Kasumi-1 (cell line): ENCODE measurements at places on chromosomes 1 and 21.

GRCh38 chr1:213526306-213526705 is 461.5 kb upstream of the PROX1 start:
- DNase-seq, result no peak

DNA sequence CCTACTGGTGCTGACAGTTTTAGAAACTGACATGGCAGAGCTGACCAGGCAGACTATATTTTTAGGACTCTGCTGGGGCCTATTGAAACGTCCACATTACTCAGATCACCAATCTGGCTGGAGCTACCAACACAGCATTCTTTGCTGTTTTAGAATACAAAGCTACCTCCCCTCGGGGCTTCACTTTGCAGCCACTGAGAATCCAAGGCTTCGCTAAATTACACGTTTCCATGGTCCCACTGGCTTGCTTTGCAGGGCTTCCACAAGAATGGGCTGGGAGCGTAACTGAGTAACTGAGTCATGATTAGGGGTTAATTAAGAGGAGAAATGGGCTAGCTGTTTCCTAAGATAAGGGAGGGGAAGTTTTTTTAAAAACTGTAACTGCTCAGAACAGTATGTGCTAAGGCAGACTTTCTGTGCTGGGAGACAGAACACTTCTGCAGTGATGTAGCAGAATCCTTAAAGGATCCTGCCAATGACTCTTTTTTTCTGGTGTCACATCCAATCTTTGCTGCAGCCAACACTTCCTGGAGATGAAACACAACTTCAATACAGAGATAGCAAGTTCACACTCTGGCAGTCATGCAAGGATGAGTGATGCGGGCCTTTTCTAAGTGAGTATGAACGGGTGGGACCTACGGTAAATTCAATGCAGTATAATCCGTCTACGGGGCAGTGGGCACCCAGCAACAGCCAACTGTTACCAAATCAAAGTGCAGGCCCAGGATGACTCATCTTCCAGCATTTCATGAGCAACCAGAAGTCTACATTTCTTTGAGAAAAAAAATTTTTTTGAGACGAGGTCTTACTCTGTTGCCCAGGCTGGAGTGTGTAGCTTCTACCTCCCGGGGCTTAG is 21.5 kb downstream of the NDUFS5 start:
- DNase-seq, result no peak

- DNase-seq, result peak; percentile 35
Measured at GRCh38 chr21:39014747-39015146, 168.5 kb downstream of the PSMG1 start.

DNA sequence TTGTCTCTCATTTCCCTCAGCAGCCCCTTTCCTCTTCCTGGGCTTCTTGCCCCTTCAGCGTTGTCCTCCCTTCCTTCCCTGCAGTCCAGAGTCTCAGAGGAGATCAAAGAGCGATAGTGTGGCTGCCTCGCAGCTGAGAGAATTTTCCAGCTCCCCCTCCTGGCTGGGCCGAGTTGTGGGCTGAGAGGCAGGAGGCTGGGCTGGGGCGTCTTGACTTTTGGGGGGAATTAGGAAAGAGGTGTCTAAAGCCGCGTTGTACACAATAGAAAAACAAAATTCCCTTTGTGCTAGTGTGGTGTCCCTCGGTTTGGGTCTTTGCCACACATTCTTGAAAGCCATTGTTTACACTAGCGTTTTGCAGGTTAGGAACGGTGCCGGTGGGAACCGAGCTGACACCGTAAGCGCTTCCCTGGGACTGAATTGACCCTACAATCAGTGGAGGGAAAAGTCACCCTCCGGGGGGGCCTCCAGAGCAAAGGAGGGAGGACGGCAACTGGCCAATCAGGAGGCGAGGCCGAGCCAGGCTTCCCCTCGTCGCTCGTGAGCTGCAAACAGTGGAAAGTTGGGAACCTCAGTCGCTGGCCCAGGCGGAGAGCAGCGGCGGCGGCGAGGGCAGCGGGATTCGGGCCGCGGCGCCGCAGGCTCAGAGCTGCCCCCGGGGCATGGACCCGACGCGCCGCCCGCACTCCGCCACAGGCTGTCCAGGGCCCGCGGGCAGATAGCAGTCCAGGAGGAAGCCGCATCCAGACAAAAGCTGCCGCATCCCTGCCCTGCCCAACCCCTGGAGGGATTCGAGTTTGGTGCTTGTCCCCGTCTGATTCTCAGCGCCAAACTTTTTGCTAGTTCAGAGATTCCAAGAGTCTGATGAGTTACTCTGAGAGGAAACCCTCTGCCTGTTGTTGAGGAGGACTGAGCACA is at the start of gene HMCN1:
TSS of gene HMCN1 (plus strand) at position 574 of the 918 bp plus-strand sequence. CDS start 389 bp downstream, outside the sequence.
- DNase-seq, result peak; percentile 32

GRCh38 chr1:231049121-231049979 is 9.3 kb upstream of the FAM89A start:
- no peak for DNase-seq

DNA sequence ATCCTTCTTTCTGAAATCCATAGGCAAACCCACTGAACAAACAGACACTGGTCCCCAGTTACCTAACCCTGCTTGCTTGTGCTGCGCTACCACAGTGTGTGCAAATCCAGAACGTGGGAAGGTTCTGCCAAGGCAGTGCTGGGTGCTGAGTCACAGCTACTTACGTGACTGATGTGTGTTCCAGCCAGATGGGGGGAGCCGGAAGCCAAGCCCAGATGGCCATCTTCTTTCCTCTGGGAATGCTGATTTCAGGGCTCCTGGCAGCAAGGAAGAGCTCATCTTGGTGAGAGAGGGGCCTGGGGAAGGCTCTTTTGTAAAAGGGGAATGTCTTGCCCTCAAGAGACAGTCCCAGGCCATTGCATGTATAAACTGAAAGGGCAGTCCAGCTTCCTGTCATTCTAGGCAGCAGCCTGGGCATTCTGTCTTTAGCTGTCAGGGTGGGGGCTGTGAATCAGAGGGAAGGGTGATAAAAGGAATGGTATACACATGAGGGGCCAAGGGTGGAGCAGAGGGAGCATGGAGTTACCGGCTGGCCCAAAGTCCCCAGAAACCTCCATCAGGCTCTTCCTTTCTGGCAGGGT is 54.1 kb downstream of the CD46 start:
- no peak for DNase-seq

GRCh38 chr1:238658763-238659162 is 727.6 kb upstream of the CHRM3 start:
- DNase-seq, result no peak

DNA sequence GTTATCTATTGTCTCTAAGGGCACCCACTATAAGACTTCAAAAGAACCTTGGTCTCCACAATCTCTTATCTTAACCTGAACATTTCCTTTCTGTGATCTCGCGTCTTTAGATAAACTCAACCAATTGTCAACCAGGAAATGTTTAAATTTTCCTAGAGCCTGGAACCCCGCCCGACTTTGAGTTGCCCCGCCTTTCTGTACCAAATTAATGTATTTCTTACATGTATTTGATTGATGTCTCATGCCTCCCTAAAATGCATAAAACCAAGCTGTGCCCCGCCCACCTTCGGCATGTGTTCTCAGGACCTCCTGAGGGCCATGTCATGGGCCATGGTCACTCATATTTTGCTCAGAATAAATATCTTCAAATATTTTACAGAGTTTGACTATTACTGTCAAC is 5.9 kb upstream of the CXADR start:
- no peak for DNase-seq

- no peak for DNase-seq
Measured at GRCh38 chr1:87720561-87720960, 391.9 kb downstream of the LMO4 start.

DNA sequence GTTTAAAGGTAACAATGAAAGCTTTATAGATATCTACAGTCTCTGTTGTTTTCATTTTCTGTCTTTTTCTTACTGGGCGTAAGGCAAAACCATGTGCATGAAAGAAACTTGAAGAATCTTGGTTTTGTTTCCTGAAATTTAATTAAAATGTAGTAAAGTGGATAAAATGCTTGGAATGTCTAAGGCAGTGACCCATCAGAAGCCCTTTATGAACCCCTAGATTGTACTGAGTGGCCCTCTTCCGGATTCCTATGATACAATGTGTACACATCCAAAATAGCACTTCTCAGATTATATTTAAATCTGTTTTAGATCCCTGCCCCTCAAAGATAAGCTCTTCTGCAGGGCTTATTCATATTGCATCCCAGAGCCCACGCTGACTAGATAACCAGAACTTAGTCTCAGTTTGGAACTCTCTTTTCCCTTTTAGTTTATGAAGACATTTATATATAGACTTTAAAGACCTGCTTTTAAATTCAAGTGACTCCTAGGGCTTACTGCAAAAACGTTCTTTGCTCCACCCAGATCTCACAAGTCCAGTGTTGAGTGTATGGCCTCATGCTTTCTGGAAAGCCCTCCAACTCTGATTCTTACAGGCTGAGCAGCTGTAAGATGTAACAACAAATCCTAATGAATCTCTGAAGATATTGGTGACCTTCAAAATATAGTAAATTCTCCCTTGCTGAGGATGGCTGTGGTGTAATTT is 142.9 kb downstream of the LRRC7 start:
- no peak for DNase-seq

DNA sequence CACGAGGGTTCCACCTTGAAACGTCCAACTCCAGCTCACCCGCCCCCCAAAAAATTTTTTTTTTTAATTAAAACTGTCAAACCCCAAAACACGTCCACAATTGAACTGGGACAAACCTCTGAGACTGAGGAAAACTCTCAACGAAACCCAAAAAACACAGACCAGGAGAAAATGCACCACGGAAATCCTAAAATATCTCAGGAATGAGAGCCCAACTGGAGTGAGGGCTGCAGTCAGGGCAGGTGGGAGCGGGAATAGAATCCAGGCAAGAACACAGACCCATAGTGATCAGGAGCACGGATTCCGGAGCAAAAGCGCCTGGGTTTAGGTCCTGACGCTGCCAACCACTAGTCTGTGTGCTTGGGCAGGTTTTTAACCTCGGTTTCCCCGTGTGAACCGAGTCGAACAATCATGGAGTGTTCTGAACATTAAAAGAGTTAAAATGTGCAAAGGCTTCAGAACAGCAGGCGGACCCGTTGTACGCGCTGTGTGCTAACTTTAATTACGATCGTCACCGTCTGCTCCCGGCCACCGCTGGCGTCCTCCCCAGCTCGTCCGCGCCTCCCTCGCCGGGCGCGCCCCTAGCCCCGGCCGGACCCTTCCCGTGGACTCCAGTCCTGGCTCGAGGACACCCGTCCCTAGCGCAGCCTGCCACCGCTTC is 624 bp downstream of the ARHGAP29 start:
- DNase-seq, result no peak
